ENCODE measurements at places on chromosomes 6 and 20. TPM values are rescaled to one million over a fixed set of nuclear protein-coding genes. Genes with fewer than 3 reads are reported as not detected.

The CLPSL2 gene
- not detected for polyA plus RNA-seq

The PDYN gene
- not detected for polyA plus RNA-seq

- no peak for DNase-seq
Measured at GRCh38 chr6:108574457-108575141, 13.9 kb downstream of the FOXO3 start.

- DNase-seq = no peak
Measured at GRCh38 chr6:38396209-38396608, 243.5 kb downstream of the BTBD9 start.

DNA sequence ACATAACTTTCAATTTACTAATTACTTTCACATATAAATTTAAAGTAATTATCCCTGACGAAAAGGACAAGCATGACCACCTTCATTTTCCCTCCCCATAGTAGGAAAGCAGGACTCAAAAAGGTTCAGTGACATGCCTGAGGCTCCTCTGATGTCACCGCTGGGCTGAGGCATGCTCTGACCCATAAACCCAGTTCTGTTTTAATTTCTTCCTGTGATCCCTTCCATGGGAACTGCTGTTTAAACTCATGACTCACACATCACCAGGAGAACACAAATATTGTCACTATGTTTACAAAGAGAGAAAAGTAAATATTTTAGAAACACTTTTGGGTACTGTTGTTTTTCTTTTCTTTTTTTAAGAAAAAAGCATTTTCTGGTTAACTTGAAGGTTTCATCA, 38.0 kb upstream of the NR2E1 start:
- DNase-seq = no peak
